ENCODE measurements at places on chromosomes 2 and 18.
A peak's percentile ranks its signal among the peaks of the same experiment; 100 is the strongest.

GRCh38 chr2:77395011-77395410, 127.2 kb downstream of the LRRTM4 start:
- DNase-seq, result no peak

DNA sequence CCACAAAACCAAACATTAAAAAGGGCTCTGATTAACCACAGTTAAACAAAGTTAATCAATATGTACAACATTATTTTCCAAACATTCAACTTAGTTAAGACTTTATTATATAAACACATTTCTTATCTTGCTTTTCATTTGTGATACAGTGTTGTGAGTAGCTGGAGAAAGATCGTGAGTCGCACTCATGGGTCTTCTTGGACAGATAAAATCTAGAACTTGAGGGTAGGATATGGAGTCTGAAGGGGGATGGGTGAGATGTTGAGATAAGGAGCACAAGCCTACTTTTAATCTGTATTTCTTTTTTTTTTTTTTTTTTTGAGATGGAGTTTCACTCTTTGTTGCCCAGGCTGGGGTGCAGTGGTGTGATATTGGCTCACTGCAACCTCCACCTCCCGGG, 22.6 kb upstream of the TMEM214 start:
- DNase-seq, result no peak

- no peak for DNase-seq
Observed at GRCh38 chr2:30165617-30166016, 18.8 kb downstream of the YPEL5 start.

- no peak for DNase-seq
Observed at GRCh38 chr2:105778080-105778607, 33.4 kb downstream of the NCK2 start.

GRCh38 chr2:239304533-239305221, 96.1 kb downstream of the HDAC4 start:
- no peak for DNase-seq

- no peak for DNase-seq
Observed at GRCh38 chr2:100301881-100302584, 20.3 kb downstream of the LONRF2 start.

DNA sequence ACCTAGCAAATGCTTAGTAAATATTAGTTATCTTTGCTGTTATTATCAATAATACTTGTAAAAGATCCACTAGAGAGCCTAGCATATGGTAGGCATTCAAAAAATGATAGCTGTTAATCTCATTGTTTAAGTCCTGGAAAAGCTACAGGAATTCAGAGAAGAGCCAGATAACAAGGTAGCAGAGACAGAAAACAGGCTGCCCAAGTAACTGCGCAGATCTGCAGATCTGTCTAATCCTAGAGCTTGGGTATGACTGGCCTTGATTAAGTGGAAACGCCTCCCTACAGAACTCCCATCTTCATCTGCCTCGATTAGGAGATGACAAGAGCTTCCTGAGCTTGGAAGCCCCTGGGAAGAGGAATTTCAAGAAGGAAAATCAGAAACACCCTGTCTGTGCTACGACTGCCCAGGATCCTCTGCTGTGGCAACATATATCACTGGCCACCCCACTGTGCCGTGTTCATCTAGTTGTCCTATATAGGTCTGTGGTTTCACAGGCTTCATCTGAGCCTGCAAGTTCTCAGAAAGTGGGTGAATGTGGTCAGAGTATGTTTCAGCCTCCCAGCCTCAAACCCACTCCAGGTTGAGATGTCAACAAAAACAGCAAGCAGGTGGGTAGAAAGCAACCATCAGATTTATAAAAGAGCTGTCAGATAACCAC, 151.5 kb upstream of the PKDCC start:
- DNase-seq, result no peak

GRCh38 chr2:222545823-222546795, 109.8 kb downstream of the FARSB start:
- no peak for DNase-seq

DNA sequence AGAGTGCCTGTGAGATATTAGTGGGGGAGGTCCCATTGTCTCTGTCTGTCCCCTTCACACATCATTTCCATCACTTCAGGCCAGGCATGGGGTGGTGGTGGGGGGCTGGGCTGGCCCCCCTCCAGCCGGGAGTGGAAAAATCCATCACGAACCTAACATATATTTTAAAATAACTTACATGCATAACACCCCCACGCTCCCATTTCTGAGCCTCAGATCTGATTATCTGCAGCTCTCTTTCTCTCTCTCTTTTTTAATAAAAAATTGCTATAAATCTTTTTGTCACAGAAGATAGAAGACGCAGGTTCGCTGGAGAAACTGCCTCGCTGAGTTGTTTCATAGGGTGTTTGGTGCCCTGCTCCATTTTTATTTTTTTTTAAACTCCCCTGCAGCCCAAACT, 159.8 kb downstream of the CELF4 start:
- no peak for DNase-seq

DNA sequence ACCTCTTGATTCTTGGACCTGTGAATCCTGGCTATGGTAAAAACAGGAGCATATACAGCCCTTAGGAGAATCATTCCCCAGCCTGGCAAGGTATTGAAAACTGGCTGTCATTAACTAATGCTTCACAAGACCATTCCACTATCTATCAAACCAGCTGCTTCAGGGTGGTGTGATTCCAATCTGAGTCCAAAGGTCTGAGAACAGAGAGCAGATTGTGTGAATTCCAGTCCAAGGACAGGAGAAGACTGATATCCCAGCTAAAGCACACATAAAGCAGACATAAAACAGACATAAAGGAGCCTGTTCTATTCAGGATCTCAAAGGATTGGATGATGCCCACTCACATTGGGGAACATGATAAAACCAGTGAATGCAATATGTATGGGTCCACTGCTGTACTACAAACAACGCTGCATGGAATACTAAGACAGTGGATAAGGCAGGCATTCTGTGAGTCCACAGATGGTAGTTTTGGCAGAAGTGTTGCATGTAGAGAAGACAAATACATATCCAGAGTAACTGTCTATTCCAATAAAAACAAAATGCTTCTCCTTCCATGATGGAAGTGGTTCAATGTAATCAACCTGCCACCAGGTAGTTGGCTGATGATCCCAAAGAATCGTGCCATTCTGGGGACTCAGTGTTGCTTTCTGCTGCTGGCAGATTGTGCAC, 363.9 kb downstream of the KCNJ3 start:
- no peak for DNase-seq

DNA sequence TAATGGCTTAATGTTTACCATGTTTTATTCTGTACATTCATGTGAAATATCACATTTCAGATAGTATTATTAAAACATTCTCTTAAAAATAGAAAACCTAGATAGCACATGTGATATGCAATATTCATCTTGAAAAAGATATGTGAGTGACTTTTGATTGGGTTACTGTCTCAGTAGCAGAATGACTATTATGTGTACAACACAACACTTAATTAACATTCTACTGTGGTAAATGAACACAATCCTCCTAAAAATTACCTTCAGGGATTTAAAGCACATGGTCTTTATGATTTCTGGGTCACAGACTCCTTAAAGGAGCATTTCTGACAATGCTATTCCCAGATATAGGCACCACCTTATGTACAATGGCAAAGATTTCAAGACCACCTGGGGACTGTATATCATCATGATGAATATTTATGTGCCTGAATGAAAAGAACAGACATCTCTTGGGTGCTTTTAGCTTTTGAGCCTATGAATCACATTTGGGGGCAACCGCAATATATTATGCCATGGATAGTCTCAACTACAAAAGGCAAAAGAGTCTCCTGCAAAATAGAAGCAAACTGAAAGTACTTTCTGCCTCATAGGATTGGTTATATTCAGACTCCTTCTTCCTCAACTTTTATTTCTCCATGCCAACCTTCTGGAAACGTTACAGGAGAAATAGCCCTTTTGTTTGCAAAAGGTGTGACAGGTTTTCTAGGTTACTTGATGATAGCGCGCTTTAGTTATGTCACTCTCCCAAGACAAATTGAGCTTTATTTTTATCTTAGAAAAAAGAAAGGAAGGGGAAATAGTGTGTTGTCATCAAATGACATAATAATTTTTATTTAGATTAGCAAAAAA, 259.0 kb downstream of the CALCRL start:
- no peak for DNase-seq

GRCh38 chr2:21317131-21317530, 193.4 kb downstream of the TDRD15 start:
- no peak for DNase-seq

GRCh38 chr2:36459725-36460137, 104.2 kb downstream of the CRIM1 start:
- no peak for DNase-seq

DNA sequence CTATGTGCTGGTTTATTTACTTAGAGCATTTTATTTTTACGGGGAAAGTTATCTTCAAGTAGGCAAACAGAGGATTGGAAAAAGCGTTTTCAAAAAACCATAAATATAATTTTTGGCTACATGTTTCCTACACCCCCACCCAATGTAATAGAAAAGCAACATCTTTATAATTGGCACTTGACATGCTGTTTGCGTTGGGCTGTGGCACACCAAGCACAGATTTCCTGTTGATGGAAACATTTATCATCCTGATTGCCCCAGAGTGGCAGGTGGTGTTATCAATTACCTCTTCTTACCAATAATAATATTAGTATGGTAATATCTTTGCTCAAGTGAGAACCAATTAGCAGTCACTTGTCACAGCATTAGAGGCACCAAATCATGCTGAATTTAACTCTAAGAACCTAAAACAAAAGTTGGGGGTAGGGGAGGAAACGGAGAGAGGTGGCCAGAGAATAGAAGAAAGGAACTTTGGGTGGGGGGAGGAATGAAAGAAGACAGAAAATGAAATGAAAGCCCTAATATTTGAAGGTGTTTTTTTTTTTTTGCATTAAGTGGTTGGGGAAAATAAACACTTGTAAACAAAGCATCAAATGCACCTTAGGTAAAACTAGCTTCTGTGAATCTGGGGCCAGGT, 3.8 kb upstream of the SALL3 start:
- no peak for DNase-seq

- DNase-seq, result no peak
Observed at GRCh38 chr18:289026-289425, 21.2 kb upstream of the THOC1 start.

DNA sequence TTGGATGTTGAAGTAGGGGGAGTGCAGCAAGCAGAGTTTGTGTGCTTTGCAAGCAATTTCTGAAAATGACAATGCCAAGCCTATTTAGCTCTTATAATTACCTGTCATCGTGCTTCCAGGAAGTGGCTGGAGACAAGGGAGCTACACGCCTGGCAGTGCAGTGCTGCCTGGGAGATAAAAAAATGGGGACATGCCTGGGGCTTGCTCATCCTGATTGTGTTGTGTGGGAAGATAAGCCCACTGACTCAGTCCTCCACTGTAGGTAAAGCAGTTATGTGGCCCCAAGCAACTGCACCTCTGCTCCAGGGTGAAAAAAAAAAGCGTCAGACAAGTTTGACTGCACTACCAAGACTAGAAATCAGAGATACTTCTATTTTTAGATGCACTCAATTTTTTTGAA, 396.9 kb upstream of the NXPH2 start:
- no peak for DNase-seq

- DNase-seq, result peak; percentile 86
Observed at GRCh38 chr2:55103046-55103445, 52.8 kb upstream of the RTN4 start.

GRCh38 chr2:226782092-226782713, 17.4 kb downstream of the IRS1 start:
- DNase-seq, result no peak

GRCh38 chr2:222919841-222920526, 59.1 kb downstream of the ACSL3 start:
- no peak for DNase-seq

DNA sequence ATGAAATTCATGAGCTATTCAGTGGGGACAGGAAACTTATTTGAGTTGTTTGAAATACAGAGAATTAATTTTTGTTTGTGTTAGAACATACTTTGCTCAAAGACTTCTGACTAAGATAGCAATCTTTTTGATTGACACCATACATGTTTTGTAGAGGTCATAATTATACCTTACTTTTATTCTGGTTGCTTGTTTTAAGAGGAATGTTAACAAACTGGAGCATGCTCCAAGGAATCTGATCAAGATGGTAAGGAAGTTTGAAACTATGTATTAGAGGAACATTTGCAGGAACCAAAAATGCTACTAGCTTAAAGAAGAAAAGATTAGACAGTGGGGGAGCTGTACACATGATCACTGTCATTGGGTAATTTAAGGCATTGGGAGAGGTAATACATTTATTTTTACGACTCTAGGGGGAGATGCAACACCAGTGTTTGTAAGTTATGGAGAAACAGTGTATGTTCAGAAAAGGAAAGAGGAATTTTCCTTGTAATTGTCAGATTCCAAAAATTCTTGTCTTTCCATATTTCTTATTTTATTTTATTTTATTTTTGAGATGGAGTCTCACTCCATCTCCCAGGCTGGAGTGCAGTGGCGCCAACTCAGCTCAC, 8.0 kb downstream of the AGFG1 start:
- no peak for DNase-seq

- DNase-seq, result peak; percentile 10
Observed at GRCh38 chr2:175036582-175037018, 31.4 kb upstream of the CHN1 start.

DNA sequence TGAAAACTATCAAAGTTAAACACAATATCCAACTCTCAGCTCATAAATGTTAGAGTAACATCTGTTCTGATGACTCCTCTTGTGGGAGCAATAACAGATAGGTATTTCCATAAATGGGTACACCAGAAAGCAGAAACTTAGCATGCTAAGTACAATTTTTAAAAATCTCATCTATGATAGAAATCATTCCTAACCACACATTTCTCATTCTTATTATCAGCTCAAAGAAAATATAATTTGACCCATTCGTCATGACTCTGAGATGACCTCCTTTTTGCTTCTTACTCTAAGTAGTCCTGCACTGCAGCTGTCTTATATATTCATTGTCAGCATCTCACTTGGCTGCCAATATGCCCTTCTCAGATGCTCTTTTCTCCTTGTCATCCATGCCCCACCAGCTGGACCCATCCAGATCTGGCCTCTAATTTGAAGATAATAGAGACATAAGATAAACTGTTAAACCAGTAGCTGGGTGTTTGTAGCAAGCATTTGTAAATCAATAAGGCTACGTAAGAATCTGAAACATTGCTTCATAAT, 298.3 kb downstream of the KCNS3 start:
- DNase-seq, result no peak

GRCh38 chr2:121003391-121003790, 267.7 kb downstream of the GLI2 start:
- no peak for DNase-seq

GRCh38 chr18:36386150-36386920, 88.8 kb downstream of the FHOD3 start:
- DNase-seq, result no peak

DNA sequence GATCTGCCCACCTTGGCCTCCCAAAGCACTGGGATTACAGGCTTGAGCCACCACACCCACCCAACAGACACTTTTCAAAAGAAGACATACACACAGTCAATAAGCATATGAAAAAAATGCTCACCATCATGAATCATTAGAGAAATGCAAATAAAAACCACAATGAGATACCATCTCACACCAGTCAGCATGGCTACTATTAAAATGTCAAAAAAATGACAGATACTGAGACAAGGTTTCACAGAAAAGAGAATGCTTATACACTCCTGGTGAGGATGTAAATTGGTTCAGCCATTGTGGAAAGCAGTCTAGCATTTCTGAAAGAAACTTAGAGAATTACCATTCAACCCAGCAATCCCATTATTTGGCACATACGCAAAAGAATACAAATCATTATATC, 1947.2 kb downstream of the SUCLG1 start:
- no peak for DNase-seq

GRCh38 chr2:47062681-47063537, 92.2 kb downstream of the STPG4 start:
- no peak for DNase-seq

- DNase-seq, result no peak
Observed at GRCh38 chr2:21535826-21536225, 412.1 kb downstream of the TDRD15 start.

- no peak for DNase-seq
Observed at GRCh38 chr18:10804126-10804525, 278.3 kb downstream of the NAPG start.
